ENCODE measurements at places on chromosomes 12 and 14.

DNA sequence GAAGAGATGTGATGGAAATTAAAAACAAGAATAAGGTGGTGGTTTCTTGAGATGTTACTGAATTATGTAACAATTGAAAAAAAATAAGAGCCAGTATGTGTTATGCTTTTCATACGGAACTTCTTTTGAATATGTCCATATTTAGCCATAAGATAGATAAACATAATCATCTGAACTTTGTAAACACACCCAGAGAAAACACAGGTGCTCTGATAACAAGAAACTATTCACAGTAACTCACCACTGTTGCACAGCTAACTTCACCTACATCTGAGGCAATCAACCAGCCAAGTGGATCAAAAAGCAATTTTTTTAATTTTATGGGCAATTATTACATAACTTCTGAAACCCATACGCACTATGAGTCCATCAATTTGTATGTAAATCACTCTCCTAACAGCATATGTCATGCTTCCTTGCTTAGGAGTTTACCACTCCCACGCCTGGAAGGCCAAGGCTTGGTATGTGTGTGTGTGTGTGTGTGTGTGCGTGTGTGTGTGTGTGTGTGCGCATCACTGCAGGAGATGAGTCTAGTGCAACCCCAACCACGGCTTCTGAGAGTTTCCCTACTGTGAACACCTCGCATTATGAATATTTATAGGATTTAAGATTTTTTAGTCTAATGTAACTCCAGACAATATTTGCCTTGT lies 443.4 kb downstream of the BCAT1 start:
- DNase-seq, result no peak

DNA sequence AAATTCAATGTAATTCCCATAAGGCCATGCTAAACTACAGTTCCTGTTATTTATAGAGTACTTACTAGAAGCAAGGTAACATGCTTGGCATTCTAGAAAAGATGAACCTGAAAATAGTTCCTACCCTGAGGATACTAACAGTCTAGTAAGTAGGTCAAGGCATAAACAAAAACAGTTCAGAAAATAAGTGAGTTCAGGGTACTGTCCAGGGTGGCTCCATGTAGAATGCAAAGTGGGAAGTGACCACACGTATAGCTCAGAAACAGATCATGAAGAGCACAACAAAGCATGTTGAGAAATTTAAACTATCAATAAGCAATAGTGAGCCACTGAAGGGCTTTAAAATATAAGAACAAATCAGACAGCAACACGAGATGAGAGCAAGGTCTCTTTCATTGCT lies 2.3 kb downstream of the TMED10 start:
- no peak for DNase-seq

- no peak for DNase-seq
Measured at GRCh38 chr12:80704420-80704819, 3.0 kb upstream of the MYF6 start.

- no peak for DNase-seq
Measured at GRCh38 chr14:57189070-57189469, 79.6 kb downstream of the EXOC5 start.

- DNase-seq, result no peak
Measured at GRCh38 chr12:6405963-6406362, 22.0 kb downstream of the LTBR start.
